ENCODE measurements at places on chromosomes 4 and X.
A peak's percentile ranks its signal among the peaks of the same experiment; 100 is the strongest.

DNA sequence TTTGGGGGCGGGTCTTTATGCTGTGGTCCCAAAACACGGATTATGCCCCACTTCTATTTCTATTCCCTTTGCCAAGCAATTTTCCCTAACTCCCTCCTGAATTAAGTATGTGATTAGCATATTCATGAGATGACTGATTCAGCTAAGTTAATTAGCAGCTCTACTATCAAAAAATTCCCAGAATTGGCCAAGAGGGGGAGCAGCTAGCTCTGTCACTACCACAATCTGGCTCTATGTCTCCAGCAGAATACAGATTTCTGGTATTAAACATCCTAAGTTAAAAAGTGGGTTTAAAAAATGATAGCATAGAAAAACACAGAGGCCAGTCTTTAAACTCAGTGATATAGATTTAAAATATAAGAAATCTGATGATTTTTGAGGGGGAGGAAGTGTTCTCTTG is 80.3 kb downstream of the GPC4 start:
- DNase-seq = no peak

GRCh38 chrX:7083468-7084396 is 63.8 kb upstream of the STS start:
- DNase-seq = peak; percentile 54

- no peak for DNase-seq
Measured at GRCh38 chrX:13338996-13339515, 19.2 kb upstream of the ATXN3L start.

- DNase-seq = no peak
Measured at GRCh38 chrX:116378961-116379360, 57.4 kb upstream of the SLC6A14 start.

DNA sequence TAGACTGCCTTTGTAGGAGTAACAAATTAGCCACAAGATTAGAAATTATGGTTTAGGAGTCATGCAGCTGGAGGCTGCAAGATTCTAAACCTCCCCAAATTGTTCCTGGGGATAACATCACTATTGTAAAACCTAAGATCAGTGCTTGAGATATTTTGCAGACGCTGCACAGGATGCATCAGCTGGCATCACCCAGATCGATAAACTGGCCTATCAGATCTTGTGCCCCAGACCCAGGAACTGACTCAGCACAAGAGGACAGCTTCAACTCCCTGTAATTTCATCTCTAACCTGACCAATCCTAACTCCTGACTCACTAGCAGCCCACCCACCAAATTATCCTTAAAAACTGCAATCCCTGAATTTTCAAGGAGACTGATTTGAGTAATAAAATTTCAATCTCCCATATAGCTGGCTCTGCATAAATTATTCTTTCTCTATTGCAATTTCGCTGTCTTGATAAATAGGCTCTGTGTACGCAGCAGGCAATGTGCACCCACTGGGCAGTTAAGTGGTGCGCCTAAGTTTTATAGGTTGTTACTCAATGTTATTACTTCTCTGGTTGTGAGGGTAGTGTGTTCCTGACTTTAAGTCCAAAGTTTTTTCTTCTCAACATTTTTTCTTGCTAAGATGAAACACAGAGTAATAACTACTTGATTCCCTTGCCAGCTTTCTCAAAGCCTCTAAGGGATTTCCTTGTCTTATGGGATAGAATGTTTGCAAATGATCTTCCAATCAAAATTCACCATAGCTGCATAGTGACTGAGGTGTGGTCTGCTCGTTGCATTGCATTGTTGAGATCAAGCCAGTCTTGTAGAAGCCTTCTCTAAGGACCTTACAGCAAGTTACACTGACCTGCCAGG is 312.3 kb upstream of the DKK2 start:
- no peak for DNase-seq

DNA sequence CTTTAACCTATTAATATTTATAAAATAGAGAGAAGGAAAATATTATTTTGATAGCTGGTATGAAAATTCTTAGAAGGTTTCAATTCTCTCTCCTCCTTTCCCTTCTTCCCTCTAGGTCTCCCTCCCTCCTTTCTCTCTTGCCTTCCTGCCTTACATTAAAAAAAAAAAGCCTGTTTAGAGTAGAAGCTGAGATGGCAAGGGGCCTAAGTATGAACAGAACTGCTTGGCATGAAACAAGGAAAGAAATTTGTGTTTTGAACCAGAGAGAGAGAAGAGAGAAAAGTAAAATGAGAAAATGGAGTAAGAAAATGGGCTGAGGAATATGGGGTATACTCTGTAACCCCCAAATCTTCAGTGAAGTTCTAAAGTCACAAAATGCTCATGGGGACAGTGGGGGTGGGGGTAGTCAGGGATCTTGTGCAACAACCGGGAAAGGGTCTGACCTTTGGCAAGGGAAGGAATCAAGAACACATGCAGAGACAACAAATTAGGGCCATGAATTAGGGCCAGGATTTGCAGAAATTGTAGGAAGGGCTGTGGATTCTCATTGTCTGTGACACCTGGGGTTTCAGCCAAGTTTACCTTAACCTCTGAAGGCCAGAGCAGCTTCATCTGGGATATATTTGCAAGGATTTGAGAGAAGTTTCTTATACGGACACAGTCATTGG is 30.6 kb downstream of the SUPT20HL2 start:
- DNase-seq = no peak

GRCh38 chr4:108555701-108556100 is 64.7 kb upstream of the RPL34 start:
- DNase-seq = no peak

- no peak for DNase-seq
Measured at GRCh38 chr4:94412658-94413038, 39.1 kb upstream of the PDLIM5 start.

- no peak for DNase-seq
Measured at GRCh38 chr4:85265234-85265633, 209.7 kb upstream of the ARHGAP24 start.

- no peak for DNase-seq
Measured at GRCh38 chrX:35006361-35006760, 63.8 kb downstream of the FAM47B start.

- no peak for DNase-seq
Measured at GRCh38 chrX:78366576-78366975, 39.2 kb upstream of the CYSLTR1 start.

- no peak for DNase-seq
Measured at GRCh38 chr4:12911750-12912358, 572.3 kb downstream of the RAB28 start.

DNA sequence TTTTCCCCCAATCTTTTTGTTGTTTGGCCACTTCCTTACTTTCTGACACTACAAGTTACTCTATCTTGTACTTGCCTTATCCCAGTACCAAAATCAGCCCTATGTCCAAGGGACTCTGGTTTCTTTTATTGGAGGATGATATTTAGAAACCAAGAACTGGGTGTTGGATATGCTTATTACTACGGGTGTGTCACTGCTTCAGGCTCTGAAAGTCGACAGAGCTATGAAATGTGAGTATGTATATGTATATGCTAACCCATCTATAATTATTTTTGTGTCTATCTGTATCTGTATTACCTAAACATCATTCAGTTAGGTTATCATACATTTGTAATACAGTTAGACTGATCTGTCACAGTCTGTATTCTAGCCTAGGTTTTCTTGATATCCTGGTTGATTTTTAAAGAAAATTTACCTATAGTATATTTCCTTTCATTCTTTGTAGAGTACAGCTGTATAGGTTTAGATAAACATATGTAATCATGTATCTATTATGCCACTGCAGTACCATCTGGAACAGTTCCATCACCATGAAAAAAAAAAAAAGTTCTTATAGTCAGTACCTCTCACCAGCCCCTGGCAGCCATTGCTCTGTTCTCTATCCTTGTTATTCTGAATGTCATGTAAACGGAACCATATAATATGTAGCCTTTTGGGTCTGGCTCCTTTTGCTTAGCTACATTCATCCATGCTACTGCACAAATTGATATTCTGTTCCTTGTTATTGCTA is 18.1 kb downstream of the SEC24B start:
- DNase-seq = no peak

- DNase-seq = no peak
Measured at GRCh38 chr4:12123707-12124106, 695.0 kb upstream of the HS3ST1 start.

DNA sequence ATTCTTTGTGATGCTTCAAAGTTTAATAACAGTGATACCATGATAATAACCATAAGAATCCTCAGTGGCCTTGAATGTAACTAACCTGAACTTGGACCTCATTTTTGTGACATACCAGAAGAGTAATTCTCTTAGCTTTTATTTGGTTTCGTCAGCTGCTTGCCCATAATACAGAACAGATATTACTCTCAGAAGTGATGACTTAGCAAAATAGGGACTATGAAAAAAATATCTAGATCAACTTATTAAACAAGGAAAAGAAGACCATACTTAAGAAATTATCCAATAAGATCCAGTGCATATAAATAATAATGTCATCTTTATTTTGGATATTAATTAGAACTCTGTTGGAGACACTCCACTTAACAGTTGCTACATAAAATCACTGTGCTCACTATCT is 236.9 kb upstream of the GPC4 start:
- DNase-seq = no peak

DNA sequence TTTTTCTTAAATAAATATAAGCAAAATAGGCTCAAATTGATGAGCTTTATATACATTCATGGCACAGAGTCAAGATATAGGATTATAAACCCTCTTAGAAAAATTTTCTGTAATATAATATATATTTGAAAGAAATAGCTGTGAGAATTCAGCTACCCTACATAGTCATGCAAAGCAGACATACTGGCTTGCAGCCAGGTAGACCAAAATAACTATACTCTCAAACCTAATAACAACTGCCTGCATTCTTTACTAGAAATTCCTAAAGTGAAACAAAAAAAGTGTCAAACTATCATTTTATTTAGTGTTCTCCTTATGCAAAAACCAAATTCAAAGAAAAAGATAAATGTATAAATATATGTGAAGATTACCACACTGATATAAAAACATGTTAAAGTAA is 1390.2 kb downstream of the C4orf33 start:
- DNase-seq = no peak

- no peak for DNase-seq
Measured at GRCh38 chrX:110060846-110061537, 58.1 kb downstream of the TMEM164 start.

DNA sequence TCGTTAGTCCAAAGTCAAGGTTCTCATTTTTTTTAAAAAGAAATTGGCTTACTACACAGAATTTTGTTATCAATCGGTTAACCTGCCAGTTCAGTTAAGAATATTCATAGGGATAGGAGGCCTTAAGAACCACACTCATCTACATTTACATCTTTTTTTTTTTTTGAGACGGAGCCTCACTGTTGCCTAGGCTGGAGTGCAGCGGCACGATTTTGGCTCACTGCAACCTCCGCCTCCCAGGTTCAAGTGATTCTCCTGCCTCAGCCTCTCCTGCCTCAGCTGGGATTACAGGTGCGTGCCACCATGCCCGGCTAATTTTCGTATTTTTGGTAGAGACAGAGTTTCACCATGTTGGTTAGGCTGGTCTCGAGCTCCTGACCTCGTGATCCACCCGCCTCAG is 33.7 kb downstream of the ABCE1 start:
- no peak for DNase-seq

DNA sequence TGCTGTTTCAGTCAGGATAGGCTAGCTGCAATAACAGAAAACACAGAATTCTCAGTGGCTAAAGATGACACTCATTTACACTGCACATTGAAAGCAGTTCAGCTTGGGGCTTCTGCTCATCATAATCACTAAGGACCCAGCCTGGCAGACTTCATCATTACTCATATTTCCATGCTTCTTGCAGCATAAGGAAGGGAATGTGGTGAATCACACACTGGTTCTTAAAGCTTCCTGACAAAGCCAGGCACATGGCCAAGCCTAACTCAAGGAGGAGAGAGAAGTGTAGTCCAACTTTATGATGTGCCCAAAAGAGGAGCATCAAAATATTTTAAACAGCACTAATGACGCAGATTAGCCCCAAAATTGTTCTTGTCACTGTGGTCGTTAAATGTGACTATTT is 186.5 kb downstream of the BANK1 start:
- no peak for DNase-seq

DNA sequence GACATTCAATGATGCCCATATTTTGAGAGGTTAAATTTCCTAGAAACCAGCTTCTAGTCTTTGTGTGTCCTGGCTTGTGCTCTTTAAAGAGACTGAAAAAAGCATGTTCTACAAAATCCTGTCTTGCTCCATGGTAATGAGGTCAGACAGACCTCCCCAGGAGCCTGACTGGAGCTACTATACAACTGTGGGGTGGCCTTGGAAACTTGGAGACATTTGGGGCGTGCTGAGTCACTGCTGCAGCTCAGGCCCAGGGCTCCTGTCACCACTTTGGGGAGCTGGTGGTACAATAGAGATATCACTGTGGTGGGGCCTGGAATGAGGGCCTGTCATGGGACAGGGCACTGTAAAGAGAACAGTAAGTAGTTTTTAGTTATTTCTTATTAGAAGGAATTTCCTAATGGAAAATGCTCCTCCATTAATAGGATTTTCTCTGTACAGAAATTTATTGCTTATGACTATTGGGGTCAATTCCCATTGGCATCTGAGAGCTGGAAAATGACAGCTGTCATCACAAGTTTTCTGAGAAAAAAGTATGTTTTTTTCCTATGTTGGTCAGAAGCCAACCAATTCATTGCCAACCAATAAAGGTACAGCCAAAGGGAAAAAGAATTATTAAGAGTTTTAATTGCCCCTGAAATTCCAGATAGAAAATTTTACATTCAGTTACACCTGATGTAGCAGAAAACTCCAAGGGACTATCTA is 207.4 kb upstream of the JADE1 start:
- DNase-seq = no peak

DNA sequence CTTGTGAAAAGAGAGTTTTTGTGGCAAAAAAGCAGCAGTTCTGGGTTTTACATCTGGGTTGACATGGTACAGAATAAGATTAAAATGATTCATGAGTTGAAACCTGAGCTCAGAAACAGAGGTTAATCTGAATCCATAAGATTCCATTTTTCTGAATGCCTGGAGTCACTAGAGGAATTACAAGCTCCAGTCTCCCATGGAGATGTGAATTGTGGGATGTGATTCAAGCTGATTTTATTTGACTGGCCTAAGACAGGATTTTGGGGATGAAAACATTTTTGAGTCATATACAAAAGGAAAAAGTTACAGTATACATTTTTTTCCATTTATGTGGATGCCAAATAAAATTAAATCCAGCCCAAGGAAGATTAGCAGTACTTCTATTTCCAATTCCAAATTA is 161.1 kb downstream of the RBM46 start:
- DNase-seq = no peak

DNA sequence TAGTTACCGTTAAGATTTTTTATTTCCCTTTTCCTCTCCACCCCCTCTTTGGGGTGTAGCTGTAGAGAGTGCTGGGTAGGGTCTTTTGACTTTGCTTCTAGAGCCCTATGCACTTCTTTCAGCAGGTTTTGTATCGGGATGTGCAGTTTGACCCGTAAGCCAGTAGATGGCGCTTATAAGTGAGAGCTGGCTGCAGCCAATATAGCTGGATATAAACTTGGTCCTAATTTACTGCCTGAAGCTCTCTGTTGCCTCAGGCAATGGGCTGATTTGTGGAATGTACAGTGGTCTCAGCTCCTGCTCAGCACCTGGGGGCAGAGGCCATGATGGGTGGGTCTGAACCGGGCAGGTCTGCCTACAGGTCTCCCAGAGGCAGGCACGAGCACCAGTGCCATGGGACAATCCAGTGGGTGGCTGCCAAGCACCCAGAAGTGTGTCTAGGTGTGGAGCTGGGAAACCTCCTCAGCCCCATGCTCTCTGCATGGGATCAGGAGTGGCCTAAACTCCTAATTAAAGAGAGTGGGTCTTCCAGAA is 146.5 kb downstream of the SPANXN1 start:
- DNase-seq = no peak

All from CD4-positive, alpha-beta T cell (primary cell).